Thoracic aorta (tissue), 2 donors: ENCODE measurements at places on chromosomes 2 and 18.

DNA sequence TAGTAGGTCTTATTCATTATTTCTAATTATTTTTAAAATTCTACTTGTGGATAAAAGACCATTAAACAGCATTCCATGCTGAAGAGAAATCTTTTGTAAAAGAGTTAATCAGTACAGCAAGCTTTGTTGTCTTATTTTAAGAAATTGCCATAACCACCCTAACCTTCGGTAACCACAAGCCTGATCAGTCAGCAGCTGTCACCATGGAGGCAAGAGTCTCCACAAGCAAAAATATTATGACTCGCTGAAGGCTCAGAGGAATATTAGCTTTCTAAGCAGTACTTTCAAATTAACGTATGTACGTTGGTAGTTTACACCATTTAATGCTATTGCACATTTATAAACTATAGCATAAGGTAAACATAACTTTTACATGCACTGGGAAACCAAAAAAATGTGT lies 650.5 kb upstream of the LINC00305 start:
- H3K4me1 ChIP-seq, result no peaks in the 10 kb centered on the region
- H3K36me3 ChIP-seq, result no peaks in the 10 kb centered on the region
- H3K4me3 ChIP-seq, result no peak overlapping the region
- H3K27ac ChIP-seq, result no peak overlapping the region

DNA sequence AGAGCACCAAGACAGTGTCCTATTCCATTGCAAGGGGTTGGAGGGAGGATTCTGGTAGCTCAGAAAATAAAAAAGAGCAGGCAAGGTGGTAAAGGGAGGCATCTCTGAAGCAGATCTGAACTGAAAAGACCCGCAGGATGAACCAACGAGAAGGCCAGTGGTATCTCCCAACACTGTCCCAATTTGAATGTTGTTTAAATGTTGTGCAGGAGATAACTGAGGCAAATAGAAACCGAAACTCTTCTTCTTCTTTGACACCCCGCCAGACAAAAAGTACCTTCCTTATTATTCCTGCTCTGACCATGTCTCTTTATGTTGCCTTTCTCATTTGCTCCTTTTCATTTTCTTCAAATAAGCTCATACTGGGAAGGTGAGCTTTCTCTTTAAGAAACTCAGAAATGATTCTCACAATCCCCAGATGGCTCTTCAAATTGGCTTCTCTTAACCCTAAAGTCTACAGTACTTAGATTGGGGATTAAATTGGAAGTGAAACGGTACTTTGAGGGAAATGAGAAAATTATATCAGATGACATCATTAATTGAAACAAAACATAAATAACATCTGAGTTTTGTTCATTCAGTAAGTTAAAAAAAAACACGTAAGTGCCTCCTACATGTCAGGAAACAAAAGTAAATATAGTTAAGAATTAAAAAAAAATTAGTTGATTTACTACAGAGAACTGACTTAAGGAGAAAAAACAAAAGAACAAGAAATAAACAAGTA lies 143.6 kb downstream of the WDPCP start:
- no peaks in the 10 kb centered on the region for H3K27me3 ChIP-seq
- no peak for DNase-seq
- no peaks in the 10 kb centered on the region for H3K4me1 ChIP-seq
- H3K4me3 ChIP-seq, result no peak overlapping the region
- H3K27ac ChIP-seq, result no peak overlapping the region

DNA sequence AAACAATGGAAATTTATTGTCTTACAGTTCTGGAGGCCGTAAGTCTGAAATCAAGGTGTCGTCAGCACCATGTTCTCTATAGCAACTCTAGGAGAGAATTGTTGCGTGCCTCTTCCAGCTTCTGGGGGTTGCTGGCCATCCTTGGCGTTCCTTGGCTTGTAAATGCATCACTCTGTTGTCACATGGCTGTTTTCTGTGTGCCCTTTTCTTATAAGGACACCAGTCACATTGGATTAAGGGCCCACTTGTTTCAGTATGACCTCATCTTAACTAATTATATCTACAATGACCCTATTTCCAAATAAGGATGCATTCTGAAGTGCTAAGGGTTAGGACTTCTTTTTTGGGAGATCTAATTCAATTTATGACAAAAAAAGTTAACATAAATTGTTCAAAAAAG lies 1.4 kb upstream of the PLEK start:
- no peaks in the 10 kb centered on the region for H3K36me3 ChIP-seq
- no peak overlapping the region for H3K27ac ChIP-seq
- H3K4me3 ChIP-seq, result no peak overlapping the region
- no peak for DNase-seq

GRCh38 chr2:84425310-84425709 lies 33.8 kb downstream of the SUCLG1 start:
- H3K4me3 ChIP-seq, result no peak overlapping the region
- DNase-seq, result no peak
- peaks cover 26% of the 10 kb centered on the region for H3K36me3 ChIP-seq
- no peaks in the 10 kb centered on the region for H3K4me1 ChIP-seq
- H3K27me3 ChIP-seq, result no peaks in the 10 kb centered on the region
